Stimulated activated CD4-positive, alpha-beta T cell treated with anti-CD3 and anti-CD28 coated beads, Interleukin-1b, Interleukin-23, amount 100 ng/mL, for 1 hour (primary cell): ENCODE measurements at places on chromosomes 12 and 14.

DNA sequence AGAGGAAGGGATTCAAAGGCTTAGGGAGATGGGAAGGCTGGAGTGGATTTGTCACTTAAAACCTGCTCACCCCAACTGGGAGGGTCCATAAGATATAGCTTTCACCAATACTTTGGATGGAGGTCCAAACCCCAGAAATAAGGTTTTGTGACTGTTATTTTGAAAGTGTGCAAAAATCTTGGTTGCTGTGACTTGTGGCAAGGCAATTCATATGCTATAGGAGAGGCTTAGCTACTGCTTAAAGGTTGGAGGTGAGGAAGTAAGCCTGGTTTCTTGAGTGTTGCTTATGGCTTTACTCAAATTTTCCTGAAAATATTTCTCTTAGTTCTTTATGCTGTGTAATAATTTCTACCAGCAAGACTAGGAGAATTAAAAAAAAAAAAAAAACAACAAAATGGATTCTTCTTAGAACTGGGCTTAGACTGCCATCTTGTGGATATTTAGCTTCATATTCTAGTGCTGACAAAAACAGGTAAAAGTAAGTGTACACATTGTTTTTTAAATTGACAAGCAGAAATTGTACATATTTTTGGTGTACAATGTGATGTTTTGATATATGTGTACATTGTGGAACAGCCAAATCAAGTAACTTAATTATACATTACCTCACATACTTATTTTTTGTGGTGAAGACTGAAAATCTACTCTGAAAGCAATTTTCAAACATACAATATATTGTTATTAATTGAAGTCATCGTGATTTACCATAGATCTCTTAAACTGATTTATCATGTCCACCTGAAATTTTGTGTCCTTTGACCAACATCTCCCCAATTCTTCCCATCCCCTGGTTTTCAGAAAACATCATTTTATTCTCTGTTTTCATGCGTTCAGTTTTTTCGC, 23.0 kb downstream of the PDE6H start:
- DNase-seq, result no peak

DNA sequence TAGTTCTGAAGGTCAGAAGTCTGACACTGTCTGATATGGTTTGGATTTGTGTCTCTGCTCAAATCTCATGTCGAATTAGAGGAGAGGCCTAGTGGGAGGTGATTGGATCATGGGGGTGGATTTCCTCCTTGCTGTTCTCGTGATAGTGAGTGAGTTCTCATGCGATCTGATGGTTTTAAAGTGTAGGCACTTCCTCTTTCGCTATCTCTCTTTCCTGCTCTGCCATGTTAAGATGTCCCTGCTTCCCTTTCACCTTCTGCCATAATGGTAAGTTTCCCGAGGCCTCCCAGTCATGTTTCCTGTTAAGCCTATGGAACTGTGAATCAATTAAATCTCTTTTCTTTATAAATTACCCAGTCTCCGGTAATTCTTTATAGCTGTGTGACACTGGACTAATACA, 84.1 kb upstream of the TMTC1 start:
- no peak for DNase-seq

- DNase-seq, result no peak
These were observed 84.4 kb downstream of the SPATS2 start for GRCh38 chr12:49451468-49452259.

DNA sequence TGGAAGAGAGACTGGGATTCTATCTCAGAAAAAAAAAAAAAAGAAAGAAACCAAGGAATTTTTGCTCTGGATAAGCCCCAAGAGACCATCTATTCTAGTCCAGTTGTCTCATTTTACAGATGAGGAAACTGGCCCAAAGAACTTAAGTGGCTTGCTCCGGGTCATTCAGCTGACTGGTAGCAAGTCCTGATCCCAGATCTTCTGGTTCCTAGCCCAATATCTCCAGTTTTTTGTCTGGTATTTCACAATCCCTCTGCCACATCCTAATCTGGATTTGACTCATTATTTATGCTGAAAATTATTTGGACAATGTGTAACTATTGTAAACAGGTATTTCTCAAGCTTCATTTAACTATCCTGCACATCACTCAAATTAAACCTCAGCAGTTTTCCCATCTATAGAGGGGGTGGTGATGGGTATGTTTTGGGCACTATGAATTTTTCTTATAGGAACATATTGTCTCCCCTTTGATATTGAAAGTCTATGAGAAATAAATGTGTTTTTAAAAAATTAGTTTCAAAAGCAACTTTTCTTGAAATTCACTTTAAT, 43.4 kb downstream of the PPP2R5E start:
- DNase-seq, result no peak

GRCh38 chr12:98352835-98353234, 162.6 kb upstream of the TMPO start:
- DNase-seq, result no peak

GRCh38 chr12:19161216-19161615, 31.7 kb downstream of the PLEKHA5 start:
- no peak for DNase-seq

DNA sequence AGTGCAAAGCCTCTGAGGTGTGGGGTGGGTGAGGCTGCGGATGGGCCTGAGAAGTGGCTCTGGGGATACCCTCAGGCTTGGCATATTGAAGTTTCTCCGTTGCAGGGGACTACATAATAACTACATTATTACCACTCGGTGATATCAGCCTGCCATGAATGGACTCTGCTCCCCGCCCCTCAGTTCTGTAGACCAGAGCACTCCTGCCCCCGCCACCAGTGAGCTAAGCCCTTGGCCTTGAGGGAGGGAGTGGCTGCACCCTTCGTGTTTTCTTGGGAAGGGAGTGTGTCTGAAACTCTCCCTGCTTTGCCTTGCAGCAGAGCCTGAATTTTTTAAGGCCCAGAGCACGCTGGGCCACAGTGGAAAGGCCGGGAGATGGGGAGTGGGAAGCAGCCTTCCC, 1.7 kb downstream of the ORAI1 start:
- DNase-seq, result no peak

GRCh38 chr12:97960741-97961608, 498.4 kb downstream of the RMST start:
- no peak for DNase-seq

- no peak for DNase-seq
These were observed 4.2 kb downstream of the RHOF start for GRCh38 chr12:121789233-121789781.

GRCh38 chr12:46360908-46361666, 11.5 kb downstream of the SLC38A2 start:
- no peak for DNase-seq

DNA sequence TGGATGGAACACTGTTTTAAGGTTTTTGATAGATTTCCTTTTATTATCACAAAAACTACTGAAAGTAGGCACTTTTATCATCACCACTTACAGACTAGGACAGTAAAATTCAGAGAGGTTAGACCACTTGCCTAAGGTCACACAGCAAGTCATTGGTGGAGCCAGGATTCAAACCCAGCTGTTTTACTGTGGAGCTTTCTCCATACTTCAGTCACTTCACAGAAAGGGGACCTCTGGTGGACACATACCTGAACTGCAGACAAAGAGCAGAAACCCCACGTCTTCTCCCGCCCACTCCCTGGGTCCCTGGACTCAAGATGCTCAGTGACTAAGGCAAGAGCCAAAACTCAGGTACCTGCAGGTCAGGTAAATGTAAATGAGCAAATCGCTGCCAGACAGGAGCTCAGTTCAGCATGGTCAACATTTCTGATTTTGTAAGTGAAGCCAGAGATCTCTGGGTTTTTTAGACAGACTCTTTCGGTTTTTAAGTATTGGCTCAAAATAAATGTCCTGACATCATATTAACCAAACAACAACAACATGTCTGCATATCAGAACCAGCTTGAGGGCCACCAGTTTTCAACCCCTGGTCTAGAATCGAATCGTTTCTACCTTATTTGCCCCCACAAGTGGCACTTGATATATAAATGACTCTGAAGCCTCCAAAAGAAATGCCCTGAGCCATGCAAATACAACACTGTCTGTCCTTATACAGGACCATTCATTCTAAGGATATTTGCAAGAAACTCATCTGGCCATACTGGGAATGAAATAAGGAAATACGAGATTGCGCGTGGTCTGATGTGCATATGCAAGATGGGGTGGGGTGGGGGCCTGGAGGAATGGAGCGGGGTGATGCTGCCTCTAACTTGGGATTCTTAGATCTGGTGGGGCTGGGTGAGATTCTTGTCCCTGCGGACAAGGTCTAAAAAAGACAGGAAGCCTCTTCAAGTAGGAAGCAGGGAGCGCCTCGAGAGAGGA, 110.9 kb downstream of the KSR2 start:
- DNase-seq, result peak; percentile 46

DNA sequence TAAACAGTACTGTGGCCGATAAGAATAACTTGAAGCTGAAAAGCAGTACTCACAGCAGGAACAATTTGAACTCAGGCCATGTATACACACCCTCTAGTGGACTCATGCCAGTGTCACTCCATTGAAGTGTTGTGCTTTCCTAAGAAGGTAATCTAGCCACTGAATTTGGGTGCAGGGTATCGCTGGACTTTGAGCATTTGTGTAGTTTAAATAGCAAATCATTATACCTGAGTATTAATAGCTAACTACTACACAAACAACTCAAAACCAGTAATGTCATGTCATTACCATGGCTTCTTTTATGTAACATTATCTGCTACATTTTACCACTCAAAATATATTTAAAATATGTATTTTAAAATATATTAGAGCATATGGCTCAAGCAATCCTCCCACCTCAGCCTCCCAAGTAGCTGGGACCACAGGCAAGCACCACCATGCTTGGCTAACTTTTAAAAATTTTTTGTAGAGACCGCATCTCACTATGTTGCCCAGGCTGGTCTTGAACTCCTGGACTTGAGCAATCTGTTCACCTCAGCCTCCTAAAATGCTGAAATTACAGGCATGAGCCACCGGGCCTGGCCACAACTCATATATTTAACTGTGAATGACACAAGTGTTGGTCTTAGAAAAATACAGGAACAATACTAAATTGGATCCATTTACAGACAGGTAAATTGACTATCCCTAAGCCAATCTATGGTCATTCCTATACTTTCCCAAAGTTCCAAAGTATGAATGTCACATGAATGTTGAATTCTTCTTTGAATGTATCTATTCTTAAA, 25.6 kb upstream of the ARID4A start:
- no peak for DNase-seq

- DNase-seq, result no peak
These were observed 25.0 kb upstream of the COCH start for GRCh38 chr14:30849354-30849753.
